HAP-1 (cell line): ENCODE measurements at places on chromosomes 7 and 10.
A peak's percentile ranks its signal among the peaks of the same experiment; 100 is the strongest.

- DNase-seq, result no peak
These were observed 10.8 kb upstream of the NKX2-3 start for GRCh38 chr10:99521765-99522469.

- no peak for DNase-seq
These were observed 88.5 kb downstream of the VTI1A start for GRCh38 chr10:112535531-112535951.

- DNase-seq, result no peak
These were observed 170.5 kb downstream of the SRPK2 start for GRCh38 chr7:105218215-105218614.

DNA sequence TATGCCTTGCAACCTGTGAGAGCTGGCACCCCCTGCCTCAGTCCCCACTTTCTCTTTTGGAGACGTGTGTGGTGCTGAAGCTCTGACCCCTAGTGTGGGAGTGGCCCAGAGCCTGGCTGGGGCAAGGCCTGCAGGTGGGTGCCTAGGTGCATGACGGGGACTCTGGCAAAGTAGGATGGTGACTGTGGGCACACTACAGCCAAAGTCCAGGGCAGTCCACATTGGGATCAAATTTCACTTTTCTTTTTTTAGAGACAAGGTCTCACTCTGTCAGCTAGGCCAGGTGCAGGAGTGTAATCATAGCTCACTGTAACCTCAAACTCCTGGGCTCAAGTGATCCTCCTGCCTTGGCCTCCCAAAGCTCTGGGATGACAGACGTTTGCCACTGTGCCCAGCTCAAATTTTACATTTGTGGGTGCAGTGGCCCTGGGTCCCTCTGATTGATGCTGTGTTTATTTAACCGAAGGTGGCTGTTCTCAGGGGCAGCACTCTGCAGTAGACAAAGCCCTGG is 52.3 kb downstream of the NEURL1 start:
- DNase-seq, result no peak

DNA sequence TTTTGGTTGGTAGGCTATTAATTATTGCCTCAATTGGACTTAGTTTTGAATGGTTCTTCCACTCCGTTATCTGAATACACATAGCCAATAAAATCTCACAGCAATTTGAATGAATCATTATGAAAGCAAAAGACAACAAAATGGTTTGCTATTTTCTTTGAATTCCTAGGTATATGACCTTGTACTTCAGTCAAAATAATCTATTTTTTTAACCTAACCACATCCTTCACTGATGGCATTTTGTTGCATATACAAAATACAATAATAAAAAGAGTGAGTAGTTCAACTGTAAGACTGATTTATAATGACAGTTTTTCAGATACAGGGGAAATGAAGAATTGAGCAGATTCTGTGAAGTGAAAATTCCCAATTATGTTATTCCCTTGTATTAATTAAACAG is 433.1 kb downstream of the HTR7 start:
- DNase-seq, result no peak

DNA sequence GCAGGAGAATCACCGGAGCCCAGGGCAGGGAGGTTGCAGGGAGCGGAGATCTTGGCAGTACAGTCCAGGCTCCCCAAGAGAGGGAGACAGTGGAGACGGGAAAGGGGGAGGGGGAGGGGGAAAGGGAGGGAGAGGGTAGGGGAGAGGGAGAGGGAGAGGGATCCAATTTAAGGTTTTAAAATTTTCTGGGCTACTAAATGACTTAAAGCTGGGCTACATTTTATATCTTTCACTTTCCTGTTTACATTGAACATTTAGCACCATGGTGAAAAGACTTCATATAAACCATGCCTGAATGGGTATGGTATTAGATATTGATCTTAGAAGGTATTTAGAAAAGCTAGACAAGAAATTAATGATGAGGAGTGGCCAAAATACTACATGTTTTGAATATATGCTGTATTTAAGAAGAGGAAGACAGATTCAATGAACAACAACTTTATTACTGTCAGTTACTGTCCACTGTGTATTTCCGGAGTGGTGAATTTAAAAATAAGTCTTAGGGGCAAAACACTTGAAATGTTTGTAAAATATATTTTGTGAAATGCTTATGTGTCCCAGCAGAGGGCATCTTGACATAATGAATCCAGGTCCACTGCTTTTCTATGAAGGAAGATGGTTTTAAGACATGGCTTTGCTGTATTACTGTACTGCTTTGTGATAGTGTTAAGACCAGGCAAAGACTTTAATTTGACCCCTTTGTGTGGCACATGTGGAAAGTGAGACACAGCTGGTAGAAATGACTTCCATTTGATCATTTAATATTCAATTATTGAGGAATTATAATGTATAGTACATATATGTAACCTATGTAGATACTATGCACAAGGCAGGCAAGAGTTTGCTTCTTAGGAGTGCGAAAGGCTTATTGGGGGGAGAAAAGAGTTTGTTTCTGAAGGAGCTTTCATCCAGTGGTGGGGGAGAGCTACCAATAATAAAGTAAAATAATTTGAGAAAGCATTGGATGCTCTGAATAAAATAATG is 52.8 kb downstream of the NRF1 start:
- DNase-seq, result peak; percentile 74
